ENCODE measurements at places on chromosomes 5 and 9. TPM values are rescaled to one million over a fixed set of nuclear protein-coding genes. Genes with fewer than 3 reads are reported as not detected.

- DNase-seq: peak; percentile 72
Observed at GRCh38 chr9:13719981-13720676, 440.6 kb upstream of the MPDZ start.

- DNase-seq: no peak
Observed at GRCh38 chr5:39040875-39041274, 33.3 kb downstream of the RICTOR start.

GRCh38 chr9:127159325-127159801 lies 36.9 kb upstream of the ANGPTL2 start:
- DNase-seq: peak; percentile 96

- no peak for DNase-seq
Observed at GRCh38 chr9:137807721-137808703, 69.6 kb upstream of the CACNA1B start.

GRCh38 chr5:88808153-88808552 lies 74.8 kb downstream of the MEF2C start:
- no peak for DNase-seq

GRCh38 chr9:16371306-16371705 lies 499.2 kb downstream of the BNC2 start:
- DNase-seq: no peak

- DNase-seq: no peak
Observed at GRCh38 chr9:81320909-81321482, 368.4 kb downstream of the TLE1 start.

- no peak for DNase-seq
Observed at GRCh38 chr5:17005107-17005828, 69.2 kb upstream of the MYO10 start.

DNA sequence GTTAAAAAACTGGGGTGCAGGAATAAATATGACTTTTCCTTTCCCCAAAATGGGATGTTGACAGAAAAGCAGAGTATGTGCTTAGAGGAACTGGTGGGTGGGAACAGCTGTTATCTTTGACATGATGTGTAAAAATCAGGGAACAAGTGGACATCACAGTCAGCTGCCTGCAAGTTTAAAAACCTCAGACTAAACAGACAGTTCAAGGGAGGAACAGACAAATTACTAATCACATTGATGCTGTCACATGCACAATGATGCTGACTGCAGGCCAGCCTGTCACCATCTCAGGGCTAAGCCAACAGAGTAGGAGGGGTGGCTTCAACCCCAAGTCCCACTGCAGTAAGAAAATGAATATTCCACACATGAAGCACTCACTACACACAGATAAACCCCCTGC lies 38.2 kb upstream of the UBAP2 start:
- DNase-seq: no peak

DNA sequence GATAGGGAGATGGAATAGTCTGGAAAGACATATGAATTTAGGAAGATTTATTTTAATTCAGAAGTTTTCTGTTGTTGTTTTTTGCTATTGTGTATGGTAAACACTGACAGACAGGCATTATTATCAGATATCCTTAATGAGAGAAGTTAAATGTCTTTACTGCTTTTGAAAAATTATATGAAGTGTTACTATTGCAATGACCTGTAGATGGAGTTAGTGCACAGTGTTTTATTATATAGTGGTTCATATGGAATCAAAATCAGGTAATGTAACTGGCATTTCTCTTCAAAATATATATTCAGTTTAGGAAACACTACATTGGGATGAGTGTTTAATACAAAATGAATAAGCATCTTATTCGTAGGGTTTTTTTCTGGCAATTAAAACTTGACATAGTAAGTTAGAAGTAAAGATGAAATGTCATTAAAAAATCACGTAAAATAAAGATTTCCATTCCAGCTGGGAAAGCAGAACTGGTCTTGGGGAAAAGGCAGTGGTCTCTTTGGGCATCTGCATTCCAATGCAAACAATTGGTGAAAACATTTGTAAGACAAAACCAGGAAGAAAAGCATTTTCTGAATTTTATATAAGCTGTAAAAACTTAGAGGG lies 3.9 kb downstream of the GABRA1 start:
- peak; percentile 2 for DNase-seq

- DNase-seq: peak; percentile 63
Observed at GRCh38 chr5:6404129-6404528, 25.8 kb upstream of the MED10 start.

DNA sequence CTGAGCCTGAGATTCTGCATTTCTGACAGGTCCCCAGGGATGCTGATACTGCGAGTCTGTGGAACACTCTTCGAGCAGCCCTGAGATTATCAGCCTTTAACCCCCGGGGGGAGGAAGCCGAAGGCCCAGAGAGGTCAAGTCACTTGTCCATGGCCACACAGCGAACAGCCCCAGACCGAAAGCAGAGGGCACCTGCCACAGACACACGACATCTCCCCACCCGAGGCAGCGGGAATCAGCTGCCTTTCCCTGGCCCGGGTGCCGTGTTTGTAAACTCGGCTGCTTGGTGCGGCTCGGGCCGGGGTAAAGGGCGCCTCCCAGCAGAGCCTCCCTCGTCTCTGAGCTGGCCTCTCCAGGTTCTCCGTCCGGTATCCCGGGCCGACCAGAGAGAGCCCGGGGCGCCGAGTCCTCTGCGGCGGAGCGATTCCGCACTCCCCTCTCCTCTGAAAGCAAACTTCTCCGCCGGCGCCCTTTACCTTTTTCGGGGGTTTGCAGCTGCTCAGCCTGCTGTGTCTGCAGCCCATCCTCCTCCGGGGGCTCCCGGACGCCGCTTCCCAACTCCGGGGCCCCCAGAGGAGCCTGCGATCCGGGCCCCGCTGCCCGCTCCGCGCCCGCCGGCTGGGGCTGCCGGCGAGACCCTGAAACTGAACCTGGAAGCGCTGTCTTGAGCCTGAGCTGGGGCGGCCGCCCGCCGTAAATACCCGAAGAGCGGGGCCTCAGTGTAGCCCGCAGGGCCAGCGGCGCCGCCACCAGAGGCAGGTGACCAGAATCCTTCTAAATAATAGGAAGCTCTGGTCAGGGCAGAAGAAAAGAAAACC lies at the start of gene CCDC69:
CCDC69 (minus strand) TSS at position 646 of the 818 bp plus-strand sequence; CDS start at position 524, 122 bp downstream.
- peak; percentile 79 for DNase-seq

DNA sequence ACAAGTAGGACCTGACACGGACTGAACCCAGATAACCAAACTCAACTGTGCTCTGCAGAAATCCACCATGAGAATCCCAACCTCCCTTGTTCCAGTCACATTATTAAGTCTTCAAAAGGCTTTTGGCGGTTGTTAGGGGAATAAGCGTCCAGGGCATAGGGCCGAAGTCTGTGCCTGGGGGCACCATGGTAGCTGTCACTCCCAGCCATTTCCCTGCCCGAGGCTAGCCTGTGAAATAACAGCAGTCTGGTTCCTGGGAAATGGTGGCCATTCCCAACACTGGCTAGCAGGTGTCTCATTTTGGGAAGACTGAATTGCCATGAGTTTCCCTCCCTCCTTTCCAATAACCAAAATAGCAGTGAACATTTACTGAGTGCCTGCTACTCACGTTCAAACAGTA lies 122.2 kb downstream of the CRB2 start:
- no peak for DNase-seq

The GCNT4 gene
- total RNA-seq: 2.8 TPM

The CNTNAP3B gene
- total RNA-seq: not detected

The CCDC192 gene
- total RNA-seq: not detected

The ACOT12 gene
- not detected for total RNA-seq
